ENCODE measurements at places on chromosomes 13 and 19.

- no peak for DNase-seq
These were observed 1276.5 kb upstream of the MIR17HG start for GRCh38 chr13:90070837-90071525.

DNA sequence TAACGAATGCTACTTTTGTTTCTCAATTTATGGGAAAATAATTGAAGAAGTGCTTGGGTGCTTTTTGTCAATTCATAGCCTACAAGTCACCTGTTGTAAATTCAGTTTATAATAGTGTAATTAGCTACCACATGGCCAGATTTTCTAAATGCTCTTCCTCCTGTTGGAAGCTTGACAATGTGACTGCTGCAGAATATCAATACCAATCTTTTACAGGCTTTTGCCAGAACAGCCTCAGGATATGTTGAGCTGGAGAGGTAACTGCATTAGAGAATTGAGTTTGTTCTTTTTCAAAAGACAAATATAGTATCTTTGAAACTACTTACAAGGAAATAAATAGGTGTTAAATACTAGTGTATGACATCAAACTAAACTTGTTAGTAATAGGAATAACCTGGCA is 277.8 kb downstream of the POU4F1 start:
- no peak for DNase-seq

DNA sequence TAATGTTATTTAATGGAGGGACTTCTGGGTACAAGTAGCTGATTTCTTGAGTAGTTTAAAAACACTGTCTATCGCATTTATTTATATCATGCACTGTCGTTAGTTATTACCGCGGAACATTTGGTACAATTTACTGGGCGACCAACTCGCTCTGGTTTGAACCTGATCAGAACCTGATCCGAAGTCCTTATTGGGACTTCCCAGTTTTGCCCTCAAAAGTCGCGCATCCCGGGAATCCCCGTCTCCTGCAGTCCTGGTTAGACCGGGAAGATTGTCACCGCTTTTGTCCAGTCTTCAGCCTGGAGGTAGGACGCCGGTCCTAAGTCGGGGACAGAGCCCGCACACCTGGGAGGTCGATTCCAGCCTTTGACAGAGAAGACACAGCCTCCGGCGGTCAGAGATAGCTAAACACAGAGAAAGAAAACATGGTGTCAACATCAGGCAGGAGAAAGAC is 694 bp downstream of the CLN5 start:
- DNase-seq: peak; percentile 24

DNA sequence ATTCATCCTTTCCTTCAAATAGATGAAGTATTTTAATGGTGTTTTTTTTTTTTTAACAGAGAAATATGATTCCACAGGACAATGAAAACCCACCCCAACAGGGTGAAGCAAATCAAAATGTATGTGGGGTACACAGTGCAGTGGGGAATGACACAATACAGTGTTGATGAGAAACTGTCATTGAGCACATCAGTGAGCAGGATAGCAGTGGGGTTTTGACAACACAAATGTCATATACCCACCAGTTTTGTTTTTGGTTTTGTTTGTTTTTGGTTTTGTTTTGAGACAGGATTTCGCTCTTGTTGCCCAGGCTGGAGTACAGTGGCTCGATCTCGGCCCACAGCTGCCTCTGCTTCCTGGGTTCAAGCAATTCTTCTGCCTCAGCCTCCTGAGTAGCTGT is 29.2 kb downstream of the ZNF844 start:
- no peak for DNase-seq

DNA sequence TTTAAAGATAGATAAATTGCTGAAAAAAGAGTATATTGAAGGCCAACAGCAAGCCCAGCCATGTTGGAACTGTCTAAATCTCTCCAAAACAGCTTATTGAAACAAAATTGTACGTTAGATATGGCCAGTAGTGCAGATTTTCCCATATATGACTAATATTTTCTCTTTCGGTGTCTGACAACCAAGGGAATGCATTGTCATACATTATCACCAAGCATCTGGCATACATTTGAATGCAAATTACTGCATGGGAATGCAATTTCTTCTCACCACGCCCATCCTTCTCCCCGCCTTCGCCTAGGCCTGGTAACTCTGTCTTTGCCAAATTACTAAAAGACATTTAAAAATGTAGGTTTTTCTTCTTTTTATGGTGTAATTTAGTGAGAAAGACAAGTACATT is 32.5 kb upstream of the IRS2 start:
- DNase-seq: no peak

DNA sequence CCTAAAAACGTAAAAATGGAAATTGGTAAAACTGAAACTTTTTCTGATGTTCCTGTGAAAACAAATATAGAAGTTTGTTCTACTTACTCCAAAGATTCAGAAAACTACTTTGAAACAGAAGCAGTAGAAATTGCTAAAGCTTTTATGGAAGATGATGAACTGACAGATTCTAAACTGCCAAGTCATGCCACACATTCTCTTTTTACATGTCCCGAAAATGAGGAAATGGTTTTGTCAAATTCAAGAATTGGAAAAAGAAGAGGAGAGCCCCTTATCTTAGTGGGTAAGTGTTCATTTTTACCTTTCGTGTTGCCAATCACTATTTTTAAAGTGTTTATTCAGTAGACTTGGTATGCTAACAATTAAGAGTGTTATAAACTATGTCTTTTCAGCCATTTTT is 25.6 kb downstream of the BRCA2 start:
- DNase-seq: no peak

DNA sequence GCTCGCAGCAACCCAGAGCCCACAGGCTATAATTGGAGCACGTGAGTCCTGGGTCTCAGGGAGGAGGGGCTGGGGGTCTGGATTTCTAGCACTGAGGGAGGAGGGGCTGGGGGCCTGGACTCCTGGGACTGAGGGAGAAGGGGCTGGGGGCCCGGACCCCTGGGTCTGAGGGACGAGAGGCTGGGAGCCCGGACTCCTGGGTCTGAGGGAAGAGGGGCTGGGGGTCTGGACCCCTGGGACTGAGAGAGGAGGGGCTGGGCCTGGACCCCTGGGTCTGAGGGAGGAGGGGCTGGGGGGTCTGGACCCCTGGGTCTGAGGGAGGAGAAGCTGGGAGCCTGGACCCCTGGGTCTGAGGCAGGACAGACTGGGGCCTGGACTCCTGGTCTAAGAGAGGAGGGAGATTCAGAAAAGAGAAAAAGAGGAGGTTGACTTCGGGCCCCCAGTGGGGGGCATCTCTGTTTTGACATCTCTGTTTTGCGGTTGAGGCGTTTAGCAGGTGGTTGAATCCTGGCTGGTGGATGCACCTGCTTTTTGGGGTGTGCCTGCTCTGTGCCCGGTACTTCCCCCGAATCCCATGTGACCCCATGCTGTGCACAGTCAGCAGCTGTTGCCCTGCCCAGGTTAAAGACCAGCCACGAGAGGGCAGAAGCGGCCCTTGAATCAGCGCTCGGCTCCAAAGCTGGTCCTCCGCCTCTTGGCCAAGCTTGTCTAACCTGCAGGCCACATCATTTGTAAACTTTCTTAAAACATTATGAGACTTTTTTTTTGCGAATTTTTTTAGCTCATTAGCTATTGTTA is 10.5 kb downstream of the PVR start:
- DNase-seq: peak; percentile 54
